ENCODE measurements at places on chromosomes 4 and X. TPM values are rescaled to one million over a fixed set of nuclear protein-coding genes. Genes with fewer than 3 reads are reported as not detected.

GRCh38 chr4:167578906-167579305 is 344.6 kb upstream of the SPOCK3 start:
- DNase-seq = no peak

DNA sequence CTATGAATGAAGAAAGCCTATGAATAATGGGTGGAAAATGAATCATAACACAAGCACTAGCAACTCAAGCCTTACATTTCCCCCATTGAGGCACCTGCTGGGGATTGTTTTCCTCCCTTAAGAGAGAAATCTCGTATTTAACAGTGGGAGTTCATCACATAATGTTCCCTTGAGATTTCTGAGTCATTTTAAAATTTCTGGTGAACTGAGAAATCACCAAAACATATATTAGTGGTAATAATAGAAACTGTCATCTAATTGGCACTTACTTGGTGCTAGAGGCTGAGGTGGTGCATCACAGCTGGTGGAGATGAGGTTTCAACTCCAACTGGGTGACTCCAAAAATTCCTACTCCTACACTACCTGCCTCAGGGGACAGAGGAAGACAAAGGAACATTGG is 561.3 kb upstream of the LCORL start:
- no peak for DNase-seq

DNA sequence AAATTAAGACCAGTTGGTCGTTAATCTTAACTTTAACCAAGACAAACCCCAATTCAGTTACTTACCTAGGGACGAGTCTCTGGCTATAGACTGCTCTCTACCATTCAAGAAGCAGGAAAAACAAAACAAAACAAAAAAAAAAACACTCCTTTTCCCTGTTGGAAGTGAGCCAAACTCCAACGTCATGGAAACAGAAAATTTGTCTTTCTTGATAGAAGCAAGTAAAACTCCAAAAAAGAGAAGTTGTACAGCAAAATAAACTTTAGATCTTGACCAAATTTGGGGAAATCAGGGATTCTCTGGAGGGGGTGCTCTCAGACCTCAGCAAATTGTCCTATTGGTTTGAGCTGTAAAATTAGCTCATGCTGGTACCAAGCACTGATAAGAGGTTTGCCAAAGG is 3.7 kb downstream of the CNGA1 start:
- no peak for DNase-seq

GRCh38 chr4:3724319-3725231 is 41.6 kb upstream of the ADRA2C start:
- no peak for DNase-seq

DNA sequence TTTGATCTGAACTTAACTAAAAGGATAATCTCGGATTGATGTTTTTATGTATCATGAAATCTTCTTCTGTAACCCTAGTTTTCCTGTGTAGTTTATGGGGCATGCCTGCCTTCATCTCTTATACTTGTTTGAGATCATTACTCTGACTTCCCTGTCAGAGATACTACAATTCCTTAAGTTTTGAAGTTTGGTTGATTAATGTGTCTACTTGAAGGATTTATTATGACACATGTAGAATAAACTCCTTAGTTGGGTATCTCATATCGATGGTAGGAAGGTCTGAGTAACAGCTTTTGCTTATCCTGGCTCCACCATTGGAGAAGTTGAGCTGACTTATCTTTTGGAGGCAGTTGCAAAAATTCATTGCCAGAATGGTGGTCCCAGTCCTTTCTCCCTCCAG is 46.7 kb downstream of the WWC2 start:
- no peak for DNase-seq

GRCh38 chrX:1093586-1094421 is 118.6 kb downstream of the CRLF2 start:
- DNase-seq = no peak

DNA sequence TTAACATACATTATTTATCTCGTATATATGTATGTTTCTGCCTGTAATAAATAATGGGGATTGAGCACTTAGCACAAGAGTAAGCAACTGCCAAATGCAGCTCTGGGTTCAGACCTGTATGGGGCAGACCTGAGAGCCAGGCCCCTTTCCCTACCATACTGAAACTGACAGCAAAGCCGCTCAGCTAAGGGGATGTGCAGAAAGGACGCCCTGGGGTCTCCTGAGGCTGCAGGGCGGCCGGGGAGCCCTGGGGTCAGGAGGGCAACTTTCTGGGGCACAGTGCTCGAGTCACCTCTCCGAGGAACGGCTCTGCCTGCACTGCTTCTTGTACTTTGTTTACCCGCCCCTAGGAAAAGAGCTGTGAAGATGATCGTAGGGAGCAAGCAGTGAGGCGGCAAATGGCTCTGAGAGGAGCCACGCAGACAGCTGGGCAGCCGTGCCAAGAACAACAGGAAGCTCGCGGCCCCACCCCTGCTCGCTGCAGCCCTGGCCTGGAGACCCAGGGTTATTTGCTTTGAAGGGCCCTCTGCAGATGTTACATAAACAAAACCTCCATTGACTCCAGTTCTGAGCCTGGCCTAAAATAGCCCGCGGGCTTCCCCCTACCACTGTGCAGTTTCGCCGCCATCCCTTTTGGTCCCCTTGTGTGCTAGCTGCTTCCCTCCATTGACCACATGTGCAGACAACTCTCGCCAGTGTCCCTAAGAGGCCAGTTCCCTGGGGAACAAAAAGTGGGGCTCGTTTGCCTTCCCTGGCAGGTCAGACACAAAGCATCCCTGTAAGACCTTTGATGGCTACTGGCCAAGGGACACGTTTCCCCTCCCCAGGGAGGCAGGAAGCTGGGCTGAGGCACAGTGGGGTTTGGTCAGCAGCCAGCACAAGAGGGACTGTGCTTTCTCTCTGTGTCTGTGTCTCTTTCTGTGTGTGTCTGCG is 111.3 kb upstream of the LNX1 start:
- peak; percentile 53 for DNase-seq

- DNase-seq = no peak
These were observed 37.9 kb upstream of the TRPC3 start for GRCh38 chr4:121989715-121990114.

GRCh38 chrX:107753187-107753586 is 22.4 kb downstream of the TSC22D3 start:
- DNase-seq = no peak

- DNase-seq = no peak
These were observed 43.4 kb upstream of the TRIM2 start for GRCh38 chr4:153160821-153161220.

DNA sequence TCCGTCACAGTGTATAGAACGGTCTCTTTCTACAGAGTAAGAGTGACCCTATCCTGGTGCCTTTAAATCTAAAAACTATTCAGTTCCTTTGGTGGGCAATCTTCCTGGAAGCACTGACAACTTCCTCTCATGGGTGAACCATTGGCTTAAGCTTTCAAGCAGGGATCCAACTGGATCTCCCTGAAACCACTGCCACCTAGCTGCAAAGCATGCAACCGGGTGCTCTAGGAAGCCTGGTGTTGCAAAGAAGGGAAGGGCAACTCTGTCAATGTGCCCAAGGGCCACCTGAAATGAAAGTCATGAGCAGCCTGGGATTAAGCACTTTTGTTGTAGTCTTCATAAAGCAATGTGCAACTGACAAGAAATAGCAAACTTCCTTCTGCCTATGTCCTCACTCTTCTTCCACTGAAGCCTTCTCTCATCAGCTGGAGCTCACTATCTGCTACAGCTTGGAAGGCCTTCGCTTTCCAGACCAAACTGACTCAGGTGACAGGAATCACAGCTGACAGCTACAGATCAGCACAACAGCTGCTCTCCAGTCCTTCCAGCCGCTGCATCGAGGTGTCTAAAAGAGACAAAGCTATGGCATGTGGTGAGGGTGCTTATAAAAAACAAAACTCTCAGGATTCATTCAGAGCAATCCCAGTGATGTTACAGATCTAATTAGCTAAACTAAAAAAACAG is 46.1 kb downstream of the SETD7 start:
- no peak for DNase-seq

The SYN1 gene
- 6.2 TPM for polyA plus RNA-seq

The CT45A2 gene
- not detected for polyA plus RNA-seq

The F8A1 gene
- 15.0 TPM for polyA plus RNA-seq

The PTPN13 gene
- 126 TPM for polyA plus RNA-seq

The DMRTC1 gene
- polyA plus RNA-seq = 0.96 TPM

Measured in left renal cortex interstitium (tissue), 4 donors.